ENCODE measurements at places on chromosomes 1 and 21.
A peak's percentile ranks its signal among the peaks of the same experiment; 100 is the strongest.

DNA sequence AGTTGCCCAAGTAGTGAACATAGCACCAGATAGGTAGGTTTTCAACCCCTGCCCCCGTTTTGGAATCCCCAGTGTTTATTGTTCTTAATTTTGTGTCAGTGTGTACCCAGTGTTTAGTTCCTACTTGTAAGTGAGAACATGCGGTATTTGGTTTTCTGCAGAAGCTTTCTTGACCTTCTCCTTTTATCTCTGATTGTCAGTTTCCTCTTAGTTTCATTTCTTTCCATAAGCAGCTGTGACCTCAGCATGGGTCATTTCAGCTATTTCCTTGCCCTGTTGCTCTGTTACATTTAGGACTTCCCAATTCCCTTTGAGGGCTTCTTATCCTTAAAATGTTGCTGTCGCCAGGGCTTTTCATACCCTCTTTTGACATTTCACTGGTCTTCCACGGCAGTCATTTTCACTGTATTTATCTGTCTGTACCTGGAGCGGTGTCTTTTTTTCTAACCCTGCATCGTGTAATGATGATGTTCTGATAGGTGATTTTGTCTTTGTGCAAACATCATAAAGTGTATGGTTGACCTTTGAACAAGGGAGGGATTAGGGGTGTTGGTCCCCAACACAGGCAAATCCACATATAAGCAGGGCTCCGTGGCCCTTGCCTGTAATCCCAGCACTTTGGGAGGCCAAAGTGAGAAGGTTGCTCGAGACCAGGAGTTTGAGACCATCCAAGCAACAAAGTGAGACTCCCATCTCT is 15.0 kb downstream of the ITSN1 start:
- no peak for DNase-seq

- DNase-seq = no peak
These were observed 203.9 kb upstream of the PROX1 start for GRCh38 chr1:213783893-213784292.

GRCh38 chr1:183697814-183698590 is 44.9 kb upstream of the APOBEC4 start:
- DNase-seq = no peak

DNA sequence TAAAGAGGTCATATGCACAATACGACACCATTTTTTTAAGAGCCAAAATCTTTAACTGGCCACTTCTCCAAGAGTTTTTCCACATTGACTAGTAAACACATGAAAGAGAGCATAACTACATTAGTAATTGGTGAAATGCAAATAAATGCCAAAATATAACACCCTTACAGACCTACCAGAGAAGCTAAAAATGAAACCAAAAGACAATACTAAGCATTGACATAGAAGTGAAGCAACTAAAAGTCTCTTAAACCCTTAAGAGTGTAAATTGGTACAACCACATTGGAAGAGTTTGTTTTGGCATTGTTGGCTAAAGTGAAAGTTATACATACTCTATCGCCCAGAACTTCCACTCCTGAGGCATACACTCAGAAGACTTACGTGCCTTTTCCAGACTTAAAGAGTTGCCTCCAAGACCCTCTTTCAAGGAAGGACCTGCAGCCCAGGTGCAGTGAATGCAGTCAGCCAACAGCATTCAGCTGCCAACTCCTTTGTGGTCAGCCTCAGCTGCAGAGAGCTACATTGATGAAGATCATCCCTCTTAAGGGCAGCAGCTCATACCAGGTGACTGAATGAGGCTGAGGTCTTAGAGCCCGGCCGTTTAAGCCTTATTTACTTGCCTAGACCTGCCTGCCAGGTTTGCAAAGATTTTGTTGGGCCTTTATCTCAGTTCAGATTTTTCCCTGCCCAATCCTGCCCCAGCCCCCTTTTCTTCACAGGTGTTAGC is 839.1 kb upstream of the ADGRL2 start:
- DNase-seq = no peak

GRCh38 chr1:55833529-55834091 is 618.4 kb upstream of the USP24 start:
- DNase-seq = no peak

- DNase-seq = no peak
These were observed 68.7 kb upstream of the ADGRL2 start for GRCh38 chr1:81731989-81732388.

DNA sequence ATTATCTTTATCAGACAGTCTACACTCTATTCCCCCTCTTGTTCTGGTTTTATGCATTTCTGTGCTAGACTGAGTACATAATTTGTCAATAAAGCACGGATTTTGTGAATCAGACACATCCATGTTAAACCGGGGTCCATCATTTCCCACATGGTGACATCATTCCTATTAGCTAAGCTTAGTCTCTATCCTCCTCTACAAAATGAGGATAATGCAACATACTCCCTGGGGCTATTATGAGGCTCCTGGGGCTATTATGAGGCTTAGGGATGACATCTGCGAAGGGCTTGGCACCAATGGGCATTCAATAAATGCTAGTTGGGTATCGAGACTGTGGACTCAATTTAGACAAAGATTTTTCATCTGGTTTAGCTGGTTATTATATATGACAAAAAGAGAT is 25.1 kb upstream of the APP start:
- no peak for DNase-seq

DNA sequence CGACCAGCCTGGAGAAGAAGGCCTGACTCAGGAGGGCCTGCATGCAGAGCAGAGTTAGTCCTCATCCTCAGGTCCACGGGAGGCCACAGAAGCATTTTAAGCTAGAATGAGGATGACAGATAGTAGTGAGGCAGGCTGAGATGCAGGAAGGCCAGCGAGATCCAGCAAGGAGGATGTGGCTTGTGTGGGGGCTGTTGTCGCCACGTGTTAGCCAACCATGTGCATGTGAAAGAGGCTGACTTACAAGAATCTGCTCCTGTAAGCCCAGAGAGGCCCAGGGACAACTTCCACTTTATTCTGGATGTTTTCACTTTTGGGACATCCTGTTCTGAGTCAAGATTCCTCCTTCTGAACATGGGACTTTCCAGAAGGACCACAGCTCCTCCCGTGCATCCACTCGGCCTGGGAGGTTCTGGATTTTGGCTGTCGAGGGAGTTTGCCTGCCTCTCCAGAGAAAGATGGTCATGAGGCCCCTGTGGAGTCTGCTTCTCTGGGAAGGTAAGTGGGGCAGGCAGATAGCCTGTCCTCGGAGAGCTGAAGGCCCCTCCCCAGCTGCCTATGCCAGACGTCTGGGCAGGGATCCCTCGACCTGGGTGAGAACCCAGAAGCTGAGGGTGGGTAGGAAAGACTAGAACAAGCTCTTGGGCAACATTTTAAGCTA is at the start of gene SLAMF8:
TSS of gene SLAMF8 (plus strand) at position 433 of the 661 bp plus-strand sequence. CDS start at position 459, 26 bp downstream.
- no peak for DNase-seq

- no peak for DNase-seq
These were observed 21.5 kb upstream of the FAM43B start for GRCh38 chr1:20530901-20531300.

DNA sequence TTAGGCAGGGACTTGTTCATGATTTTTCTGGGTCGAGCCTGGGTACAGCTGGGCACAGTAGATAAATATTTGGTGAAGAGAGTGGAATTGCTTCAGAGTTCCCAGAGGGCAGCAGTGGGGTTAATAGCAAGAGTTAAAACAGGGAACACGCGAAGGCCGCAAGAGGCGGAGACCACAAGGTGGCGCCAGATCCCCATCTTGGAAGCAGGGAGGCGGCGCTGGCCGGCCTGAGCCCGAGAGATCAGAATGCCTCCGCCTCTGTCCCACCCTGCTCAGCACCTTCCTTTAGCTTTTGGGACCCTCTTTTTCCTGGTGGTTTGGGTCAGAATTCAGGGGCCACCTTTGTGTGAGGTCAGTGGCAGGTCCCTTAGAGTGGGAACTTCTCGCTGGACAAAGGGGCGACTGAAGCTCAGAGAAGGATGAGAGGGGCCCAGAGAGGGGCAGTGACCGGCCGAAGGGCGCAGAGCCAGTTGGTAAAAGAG is 6.5 kb upstream of the PADI2 start:
- peak; percentile 74 for DNase-seq

DNA sequence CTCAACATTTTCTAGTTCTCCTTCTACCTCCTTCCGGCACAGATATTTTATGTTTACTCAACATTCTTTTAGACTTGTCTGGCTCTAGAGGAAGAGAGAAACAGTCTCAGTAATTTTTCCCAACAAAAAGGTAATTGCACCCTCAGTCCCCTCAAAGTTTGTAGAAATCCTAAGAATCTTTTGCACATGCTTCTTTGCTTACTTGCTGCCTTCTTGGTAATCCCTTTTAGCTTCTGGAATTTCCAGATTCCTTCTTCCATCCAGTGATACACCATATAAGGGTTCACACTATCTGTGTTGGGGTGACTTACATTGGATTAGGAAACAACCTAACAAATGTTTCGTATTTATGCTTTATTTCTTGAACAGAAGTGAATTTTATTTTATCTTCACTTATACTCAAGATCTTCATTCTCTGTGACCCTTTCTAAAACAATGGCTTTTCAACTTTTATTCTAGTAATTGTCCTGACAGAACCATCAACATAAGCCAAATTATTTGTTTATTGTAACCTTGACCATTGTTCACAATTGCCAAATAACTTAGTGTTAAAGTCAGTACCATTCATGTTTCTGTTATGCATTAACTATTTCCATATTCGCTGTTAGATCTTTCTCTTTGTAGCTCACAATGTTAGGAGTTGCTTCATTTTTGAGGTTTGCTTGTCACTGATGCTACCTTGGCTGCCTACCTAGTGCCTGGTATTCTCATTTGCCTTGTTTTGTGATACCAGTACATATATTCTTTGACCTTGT is 238.1 kb downstream of the HMCN1 start:
- no peak for DNase-seq

- no peak for DNase-seq
These were observed 40.4 kb downstream of the RNF187 start for GRCh38 chr1:228527596-228527995.

- no peak for DNase-seq
These were observed 235.3 kb upstream of the USP25 start for GRCh38 chr21:15494481-15494880.

DNA sequence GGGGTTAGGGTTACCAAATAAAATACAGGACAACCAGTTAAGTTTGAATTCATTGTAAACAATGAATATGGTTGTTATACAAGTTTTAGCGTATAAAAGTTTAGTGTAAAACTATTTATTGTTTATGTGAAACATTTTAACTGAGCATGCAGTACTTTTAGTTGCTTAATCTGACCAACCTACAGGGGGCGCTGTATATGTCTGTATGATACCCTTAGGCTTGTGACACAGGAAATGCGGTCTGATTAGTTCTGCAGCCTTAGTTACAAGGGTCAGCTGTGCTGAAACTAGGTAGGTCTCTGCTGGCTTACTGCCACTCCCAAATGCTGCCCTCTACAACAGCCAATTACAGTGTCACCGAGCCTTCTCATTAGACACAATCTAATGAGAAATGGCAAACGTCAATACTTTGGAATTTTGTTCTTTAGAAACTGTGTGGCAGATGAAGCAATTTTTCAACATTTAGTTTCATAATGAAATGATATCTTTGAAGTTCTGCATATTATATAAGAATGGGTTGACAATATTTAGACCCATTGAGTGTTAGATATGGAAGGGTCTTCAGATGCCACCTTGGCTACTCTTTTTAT is 56.2 kb downstream of the NTNG1 start:
- DNase-seq = peak; percentile 32

DNA sequence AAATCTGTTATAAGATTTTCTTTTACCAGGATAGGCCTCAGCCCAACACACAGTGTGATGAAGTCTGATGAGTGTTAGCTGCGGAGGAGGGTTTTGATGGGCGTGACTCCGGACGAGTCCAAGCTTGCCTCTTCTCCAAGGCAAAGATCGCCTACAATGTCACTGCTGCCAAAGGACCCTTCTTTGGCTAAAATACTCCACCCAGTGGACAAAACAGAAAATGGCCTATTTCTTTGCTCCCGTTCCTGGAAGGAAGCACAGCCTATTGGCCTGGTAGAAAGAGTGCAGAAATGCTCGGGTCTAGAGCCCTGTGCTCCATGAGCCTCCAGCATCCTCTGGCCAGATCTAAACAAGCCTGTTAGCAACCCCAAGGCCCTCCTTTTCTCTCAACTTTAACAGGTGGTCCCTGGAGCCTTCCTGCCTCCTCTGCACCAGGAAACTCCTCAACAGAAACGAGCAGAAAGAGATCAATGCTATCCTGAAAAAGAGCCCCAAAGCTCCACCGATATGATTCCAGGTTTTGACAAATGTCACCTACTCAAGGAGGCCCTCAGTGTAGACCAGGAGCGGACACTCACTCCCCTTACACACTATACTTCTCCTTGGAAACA is 3.4 kb upstream of the CASQ2 start:
- peak; percentile 34 for DNase-seq

GRCh38 chr1:151156515-151156819 is at the start of gene TNFAIP8L2:
Gene TNFAIP8L2, plus strand, starts transcription at chr1:151156649. Its CDS starts 2,049 bp downstream, at chr1:151158698.
- DNase-seq = peak; percentile 62

- no peak for DNase-seq
These were observed 877.7 kb downstream of the MRPL39 start for GRCh38 chr21:24729568-24729967.

GRCh38 chr21:29697555-29698193 is 242.1 kb downstream of the GRIK1 start:
- no peak for DNase-seq

DNA sequence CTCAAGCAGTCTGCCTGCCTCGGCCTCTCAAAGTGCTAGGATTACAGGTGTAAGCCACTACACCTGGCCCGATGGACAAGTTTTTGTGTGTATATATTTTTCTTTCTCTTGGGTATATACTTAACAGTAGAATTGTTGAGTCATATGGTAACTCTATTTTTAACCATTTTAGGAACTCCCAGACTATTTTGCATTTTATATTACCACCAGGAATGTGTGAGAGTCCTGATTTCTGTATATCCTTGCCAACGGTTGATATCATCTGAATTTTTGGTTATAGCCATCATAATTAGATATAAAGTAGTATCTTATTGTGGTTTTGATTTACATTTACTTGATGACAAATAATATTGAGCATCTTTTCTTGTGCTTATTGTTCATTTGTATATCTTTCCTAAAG is 20.7 kb downstream of the FNBP1L start:
- no peak for DNase-seq

- no peak for DNase-seq
These were observed 40.2 kb upstream of the MPZL1 start for GRCh38 chr1:167681451-167682098.

GRCh38 chr1:184407816-184408510 is 21.1 kb downstream of the C1orf21 start:
- DNase-seq = no peak

GRCh38 chr1:12078938-12079861 is 16.1 kb downstream of the TNFRSF8 start:
- peak; percentile 11 for DNase-seq

Data from hematopoietic multipotent progenitor cell treated with erythropoietin and hydrocortisone succinate and interleukin-3 and kit ligand, for 15 days (in vitro differentiated cells).